Panc1 (cell line): ENCODE measurements at places on chromosomes 12 and 14. TPM values are rescaled to one million over a fixed set of nuclear protein-coding genes. Genes with fewer than 3 reads are reported as not detected.

Gene ACOT6
- total RNA-seq: not detected

DNA sequence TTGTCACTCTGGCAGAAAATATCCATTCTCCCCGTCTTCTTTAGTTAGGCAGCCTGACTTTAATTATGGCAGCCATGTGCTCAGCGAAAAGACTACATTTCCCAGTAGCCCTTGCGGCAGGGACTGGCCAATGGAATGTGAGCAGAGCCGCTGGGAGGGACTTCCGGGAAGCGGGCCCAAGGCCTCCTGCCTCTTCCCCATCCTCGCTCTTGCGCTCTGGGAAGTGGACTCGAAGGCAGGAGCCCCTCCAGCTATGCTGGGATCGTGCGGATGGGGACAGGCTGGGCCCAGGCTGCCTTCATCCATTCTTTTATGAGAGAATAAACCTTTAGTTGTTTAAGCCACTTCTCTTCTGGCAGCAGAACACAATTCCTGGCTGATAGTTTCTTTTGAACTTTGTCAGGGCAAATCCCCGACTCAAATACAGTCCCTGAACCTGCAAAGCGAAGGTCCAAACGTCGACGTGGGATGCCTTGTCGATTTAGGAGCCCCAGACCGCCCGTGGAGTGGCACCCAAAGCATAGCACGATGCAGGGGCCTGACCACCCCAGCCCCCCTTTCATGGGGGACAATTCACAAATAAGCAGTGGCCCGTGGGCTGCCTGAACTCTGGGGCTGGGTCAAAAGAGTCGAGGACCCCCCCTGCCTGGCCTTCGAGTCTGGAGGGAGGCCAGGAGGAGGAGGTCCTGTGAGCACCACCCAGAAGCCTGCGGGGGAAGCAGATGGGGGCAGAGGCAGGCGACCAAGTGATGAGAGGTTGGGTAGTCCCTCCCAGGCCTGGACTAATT, 15.6 kb upstream of the LRTM2 start:
- DNase-seq: no peak
- H3K4me1 ChIP-seq: no peaks in the 10 kb centered on the region
- no peak overlapping the region for H3K4me3 ChIP-seq
- no peaks in the 10 kb centered on the region for H3K27me3 ChIP-seq
- H3K36me3 ChIP-seq: no peaks in the 10 kb centered on the region
- peak overlapping the region; percentile 29; the same call in 1 of the 2 replicates for H3K27ac ChIP-seq

- no peak overlapping the region for H3K4me3 ChIP-seq
- no peaks in the 10 kb centered on the region for H3K36me3 ChIP-seq
- no peaks in the 10 kb centered on the region for H3K4me1 ChIP-seq
- no peak for DNase-seq
- no peaks in the 10 kb centered on the region for H3K27me3 ChIP-seq
Observed at GRCh38 chr14:99807413-99808153, 14.4 kb downstream of the EML1 start.

DNA sequence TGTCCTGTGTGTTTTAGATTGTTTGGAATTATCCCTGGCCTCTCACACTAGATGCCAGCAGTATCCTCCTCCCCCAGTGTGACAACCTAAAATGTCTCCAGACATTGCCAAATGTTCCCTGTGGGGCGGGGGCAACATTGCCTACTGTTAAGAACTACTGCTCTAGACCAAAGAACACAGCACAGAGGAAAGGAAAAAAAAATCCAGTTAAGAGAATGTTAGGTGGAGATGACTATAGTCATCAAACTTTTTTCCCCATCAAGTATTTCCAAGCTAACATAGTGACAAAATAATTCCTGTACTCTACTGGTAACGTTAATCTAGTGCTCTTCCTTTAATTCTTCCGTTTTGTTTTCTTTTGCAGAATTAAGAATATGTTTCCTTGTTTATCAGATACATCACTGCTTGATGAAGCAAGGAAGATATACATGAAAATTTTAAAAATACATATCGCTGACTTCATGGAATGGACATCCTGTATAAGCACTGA, 3.5 kb downstream of the CDKN1B start:
- no peaks in the 10 kb centered on the region for H3K27me3 ChIP-seq
- peaks cover 11% of the 10 kb centered on the region for H3K36me3 ChIP-seq
- H3K4me3 ChIP-seq: peak overlapping the region; percentile 44

GRCh38 chr12:53791735-53792326, 40.1 kb upstream of the CISTR start:
- DNase-seq: no peak
- no peaks in the 10 kb centered on the region for H3K27me3 ChIP-seq
- H3K4me3 ChIP-seq: no peak overlapping the region
- no peaks in the 10 kb centered on the region for H3K36me3 ChIP-seq
- H3K4me1 ChIP-seq: peaks cover 19% of the 10 kb centered on the region

GRCh38 chr14:22549981-22550673, 38.9 kb downstream of the DAD1 start:
- no peaks in the 10 kb centered on the region for H3K27me3 ChIP-seq
- no peak overlapping the region for H3K4me3 ChIP-seq
- no peak for DNase-seq

DNA sequence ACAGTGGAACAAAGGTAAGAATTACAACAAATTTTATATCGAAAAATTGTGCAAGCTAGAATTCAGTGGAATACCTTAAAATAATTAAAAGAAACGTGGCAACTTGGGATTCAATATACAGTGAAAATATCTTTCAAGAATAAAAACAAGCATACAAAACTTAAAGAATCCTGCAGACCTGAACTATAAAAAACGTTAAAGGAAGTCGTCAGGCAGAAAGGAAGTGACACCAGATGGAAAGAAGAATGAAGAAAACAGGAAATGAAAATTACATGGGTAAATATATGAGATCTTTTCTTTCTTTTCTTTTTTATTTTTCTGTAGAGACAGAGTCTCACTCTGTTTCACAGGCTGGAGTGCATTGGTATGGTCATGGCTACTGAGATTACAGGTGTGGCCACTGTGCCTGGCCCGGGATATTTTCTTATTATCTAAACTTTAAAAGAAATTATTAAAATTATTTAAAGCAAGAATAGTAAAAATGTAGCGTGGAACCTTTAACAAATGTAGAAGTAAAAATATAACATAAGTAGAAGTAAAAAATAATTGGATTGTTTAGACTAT, 4.7 kb downstream of the MGP start:
- no peaks in the 10 kb centered on the region for H3K27me3 ChIP-seq
- H3K4me1 ChIP-seq: no peaks in the 10 kb centered on the region
- H3K27ac ChIP-seq: no peak overlapping the region
- no peak for DNase-seq

DNA sequence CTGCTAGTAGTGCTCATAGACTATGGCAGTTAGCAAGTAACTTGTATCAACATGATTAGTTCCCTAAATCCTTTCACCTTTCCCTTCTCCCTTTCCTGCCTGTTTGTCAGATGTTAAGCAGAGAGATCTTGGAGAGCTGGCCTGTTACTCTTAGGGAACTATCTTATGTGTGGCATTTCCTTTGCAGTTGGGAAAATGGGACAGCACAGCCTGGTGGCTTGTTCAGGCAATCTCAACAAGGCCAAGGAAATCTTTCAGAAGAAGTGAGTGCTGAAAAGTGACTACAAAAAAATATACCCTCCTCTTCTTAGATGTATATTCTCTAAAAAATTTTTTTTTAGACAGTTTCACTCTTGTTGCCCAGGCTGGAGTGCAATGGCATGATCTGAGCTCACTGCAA, 7.4 kb downstream of the PARP2 start:
- H3K4me3 ChIP-seq: no peak overlapping the region
- no peak for DNase-seq
- H3K27ac ChIP-seq: no peak overlapping the region
- H3K27me3 ChIP-seq: no peaks in the 10 kb centered on the region
- H3K4me1 ChIP-seq: no peaks in the 10 kb centered on the region
